Fibroblast of the aortic adventitia (primary cell): ENCODE measurements at places on chromosomes 3 and 15. TPM values are rescaled to one million over a fixed set of nuclear protein-coding genes. Genes with fewer than 3 reads are reported as not detected.

The CISH gene
- 0.98 and 1.4 TPM in 2 replicates for total RNA-seq

The CLRN1 gene
- total RNA-seq: not detected in 2 replicates

- no peak for DNase-seq
Observed at GRCh38 chr3:97839944-97840343, 18.1 kb downstream of the CRYBG3 start.

DNA sequence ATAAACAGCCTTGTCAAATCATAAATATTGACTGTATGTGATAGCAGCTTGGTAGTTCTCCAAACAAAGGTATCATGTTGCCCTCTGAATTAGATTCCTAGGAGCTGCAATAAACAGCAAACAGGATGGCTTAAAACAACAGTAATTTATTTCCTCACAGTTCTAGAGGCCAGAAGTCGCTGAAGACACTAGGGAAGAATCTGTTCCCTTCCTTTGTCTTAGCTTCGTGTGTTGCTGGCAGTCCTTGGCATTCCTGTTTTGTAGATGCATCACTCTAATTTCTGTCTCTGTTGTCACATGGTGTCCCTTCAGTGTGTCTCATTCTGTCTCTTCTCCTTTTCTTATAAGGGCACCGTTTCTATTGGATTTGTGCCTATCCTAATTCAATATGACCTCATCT is 679.3 kb downstream of the OTOL1 start:
- no peak for DNase-seq

The NANOGP8 gene
- total RNA-seq: 0.81 TPM in 1 of 2 replicates, not detected in the other

The PARP15 gene
- 0.72 and 0.82 TPM in 2 replicates for total RNA-seq

GRCh38 chr3:45479621-45480035 is 91.3 kb downstream of the LARS2 start:
- peak; percentile 86 for DNase-seq

The KBTBD13 gene
- total RNA-seq: not detected in 2 replicates

The IMPG2 gene
- 0.45 and 0.65 TPM in 2 replicates for total RNA-seq

The CCR3 gene
- total RNA-seq: not detected in 2 replicates

GRCh38 chr3:28028554-28028953 is 212.9 kb upstream of the CMC1 start:
- no peak for DNase-seq

DNA sequence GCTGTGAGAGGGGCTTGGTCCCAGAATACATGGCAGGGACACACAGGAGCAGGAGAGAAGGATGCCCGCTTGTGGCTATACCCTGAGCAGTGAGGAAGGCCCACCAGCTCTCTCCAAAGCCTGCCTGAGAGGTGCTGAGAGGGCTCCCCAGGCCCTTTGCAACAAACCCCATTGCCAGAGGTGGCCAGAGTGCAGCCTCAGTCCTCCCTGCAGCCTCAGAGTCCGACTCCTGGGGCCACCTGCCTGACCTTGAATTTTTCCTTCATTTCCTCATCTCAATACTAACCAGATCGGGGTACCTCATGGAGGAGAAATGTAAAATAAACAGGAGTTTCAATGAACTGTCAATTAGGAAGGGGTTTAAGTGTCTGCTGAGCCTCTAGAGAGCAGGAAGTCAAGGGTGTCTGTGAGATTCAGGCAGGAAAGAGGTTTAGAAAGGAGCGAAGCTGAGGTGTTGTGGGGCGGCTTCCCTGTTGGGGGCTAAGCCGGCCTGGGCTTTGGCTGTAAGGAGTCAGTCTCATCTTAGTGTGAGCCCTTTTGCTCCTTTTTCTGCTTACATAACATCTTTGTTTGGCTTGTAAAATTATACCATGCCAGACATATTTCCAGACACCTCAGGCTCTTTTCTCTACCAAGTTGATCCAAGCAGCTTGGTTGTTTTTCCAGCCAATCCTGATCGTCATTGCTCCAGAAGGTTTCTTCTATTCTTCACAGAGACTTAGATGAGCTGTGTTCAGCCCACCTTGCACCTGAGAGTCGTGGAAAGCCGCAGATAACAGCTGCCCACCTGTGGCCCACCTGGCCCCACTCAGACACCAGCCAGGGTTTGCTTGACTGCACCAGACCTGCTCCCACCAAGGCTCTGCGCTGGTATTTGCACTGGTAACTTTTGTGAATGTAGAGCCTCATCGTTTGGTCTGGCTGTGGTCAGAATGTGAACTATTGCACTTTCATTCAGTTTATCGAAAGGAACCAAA is 36.7 kb downstream of the CMTM7 start:
- no peak for DNase-seq

The SLC27A2 gene
- total RNA-seq: not detected in 2 replicates

DNA sequence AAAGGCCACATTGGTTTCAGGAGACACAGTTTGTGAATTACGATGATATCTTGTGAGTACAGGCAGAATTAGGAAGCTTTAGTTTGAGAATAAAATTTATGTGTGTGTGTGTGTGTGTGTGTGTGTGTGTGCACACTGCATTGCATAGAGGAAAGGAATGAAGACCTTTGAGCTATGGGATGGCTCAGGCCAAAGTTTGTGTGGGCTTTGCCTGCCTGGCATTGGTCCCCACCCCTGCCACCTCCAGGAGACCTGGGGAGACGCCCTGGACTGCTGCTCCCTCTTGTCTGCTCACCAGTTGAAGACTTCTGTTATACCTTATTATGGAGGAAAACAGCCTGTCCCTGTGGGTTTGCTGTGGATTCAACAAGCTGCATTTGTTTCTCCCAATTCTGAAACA is 37.2 kb downstream of the TIGIT start:
- no peak for DNase-seq

The TUBGCP4 gene
- total RNA-seq: 7.1 and 10.7 TPM in 2 replicates

GRCh38 chr15:85044251-85044853 is 62.7 kb downstream of the PDE8A start:
- DNase-seq: peak; percentile 83

The RTF1 gene
- total RNA-seq: 29.5 and 29.6 TPM in 2 replicates

GRCh38 chr3:170599091-170599490 is 13.2 kb upstream of the SLC7A14 start:
- no peak for DNase-seq

DNA sequence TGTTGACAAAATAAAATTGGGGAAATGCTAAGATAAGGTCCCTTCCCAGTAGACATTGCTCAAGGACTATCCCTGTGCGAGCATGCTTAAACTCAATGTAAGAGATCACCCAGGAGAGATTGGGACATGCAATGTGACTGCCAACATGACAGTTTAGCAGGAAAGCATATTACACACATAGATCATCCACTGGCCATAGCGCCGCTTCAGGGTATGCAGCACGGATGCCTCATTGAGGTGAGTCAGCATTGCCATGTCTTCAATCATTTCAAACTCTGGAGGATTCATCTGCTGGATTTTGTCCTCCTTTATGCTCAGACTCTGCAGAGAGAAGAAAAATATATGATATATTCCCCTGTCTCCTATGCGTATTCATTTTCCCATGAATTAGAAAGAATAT is 8.9 kb downstream of the MYH15 start:
- no peak for DNase-seq

GRCh38 chr3:186318135-186318534 is 43.9 kb downstream of the DGKG start:
- DNase-seq: peak; percentile 10

DNA sequence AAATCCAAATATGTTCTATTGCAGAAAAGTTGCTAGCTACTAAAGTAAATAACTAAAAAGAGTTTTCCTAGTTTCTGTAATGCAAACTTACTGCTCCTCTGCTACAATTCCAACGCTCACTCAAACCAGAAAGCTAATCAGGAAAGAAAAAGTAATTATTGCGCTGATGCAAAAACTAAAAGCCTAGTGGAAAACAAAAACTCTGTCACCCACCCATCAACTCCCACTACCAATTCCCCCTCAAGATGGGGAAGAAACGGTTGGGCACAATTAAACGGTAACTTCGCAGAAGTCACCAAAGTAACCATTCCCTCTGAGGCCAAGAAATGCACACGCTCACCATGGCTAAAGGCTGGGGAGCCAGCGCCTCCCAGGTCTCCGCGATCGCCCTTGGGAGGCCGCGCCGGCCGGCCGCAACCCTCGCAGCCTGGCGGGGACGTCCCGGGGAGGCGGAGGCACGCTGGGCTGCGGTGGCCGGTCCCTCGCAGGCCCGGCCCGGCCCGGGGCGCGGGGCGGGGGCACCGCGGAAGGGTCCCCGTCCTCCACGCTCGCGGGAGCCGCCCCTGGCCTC is 684 bp downstream of the SLTM start:
- peak; percentile 23 for DNase-seq

- no peak for DNase-seq
Observed at GRCh38 chr15:39508536-39508935, 72.3 kb upstream of the THBS1 start.

The DNAH12 gene
- total RNA-seq: 0.09 and 0.25 TPM in 2 replicates

The CLEC3B gene
- total RNA-seq: 10.5 and 12.4 TPM in 2 replicates

The LMAN1L gene
- total RNA-seq: not detected in 2 replicates

The ACKR4 gene
- total RNA-seq: 11.4 and 175 TPM in 2 replicates

- DNase-seq: no peak
Observed at GRCh38 chr15:69813881-69814280, 283.8 kb downstream of the TLE3 start.

GRCh38 chr15:80203361-80203885 is 48.6 kb downstream of the CTXND1 start:
- DNase-seq: no peak

The SLC28A1 gene
- not detected in 2 replicates for total RNA-seq

- no peak for DNase-seq
Observed at GRCh38 chr3:142960322-142960850, 3.1 kb downstream of the PAQR9 start.

DNA sequence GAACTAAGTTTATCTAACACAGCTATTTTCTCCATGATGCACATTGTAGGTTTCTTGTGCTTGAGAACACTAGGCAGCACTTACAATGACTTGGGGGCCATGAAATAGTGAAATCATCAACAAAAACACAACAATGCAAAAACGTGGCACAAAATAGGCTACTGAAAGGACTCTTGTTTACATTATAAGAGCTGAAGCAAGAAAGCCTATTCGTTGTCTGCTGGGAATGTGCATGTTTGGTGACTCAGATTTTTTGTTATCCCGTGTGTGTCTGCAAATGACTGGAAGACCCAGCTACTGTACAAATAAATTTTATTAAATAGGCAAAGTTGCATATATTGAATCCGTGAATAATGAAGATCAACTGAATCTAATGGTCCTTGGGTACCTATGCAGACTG is 85.0 kb downstream of the TCF12 start:
- DNase-seq: peak; percentile 46

DNA sequence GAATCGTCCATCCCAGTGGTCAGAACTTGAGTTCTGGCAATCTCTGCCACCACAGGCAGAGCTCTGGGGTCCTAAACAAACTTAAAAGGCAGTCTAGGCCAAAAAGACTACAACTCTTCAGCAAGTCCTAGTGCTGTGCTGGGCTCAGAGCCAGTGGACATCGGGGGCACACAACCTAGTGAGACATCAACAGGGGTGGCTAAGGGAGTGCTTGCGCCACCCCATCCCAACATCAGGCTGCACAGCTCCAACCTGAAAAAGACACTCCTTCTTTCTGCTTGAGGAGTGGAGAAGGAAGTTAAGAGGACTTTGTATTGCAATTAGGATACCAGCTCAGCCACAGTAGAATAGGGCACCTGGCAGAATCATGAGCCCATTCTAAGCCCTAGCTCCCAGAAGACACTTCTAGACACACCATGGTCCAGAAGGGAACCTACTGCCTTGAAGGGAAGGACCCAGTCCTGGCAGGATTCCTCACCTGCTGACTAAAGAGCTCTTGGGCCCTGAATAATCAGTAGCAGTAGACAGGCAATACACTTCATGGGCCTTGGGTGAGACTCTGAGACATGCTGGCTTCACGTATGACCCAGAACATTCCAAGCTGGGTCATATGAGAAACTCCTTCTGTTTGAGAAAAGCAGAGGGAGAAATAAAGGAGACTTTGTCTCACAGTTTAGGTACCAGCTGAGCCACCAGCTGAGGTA is 72.0 kb downstream of the TFDP2 start:
- DNase-seq: no peak

DNA sequence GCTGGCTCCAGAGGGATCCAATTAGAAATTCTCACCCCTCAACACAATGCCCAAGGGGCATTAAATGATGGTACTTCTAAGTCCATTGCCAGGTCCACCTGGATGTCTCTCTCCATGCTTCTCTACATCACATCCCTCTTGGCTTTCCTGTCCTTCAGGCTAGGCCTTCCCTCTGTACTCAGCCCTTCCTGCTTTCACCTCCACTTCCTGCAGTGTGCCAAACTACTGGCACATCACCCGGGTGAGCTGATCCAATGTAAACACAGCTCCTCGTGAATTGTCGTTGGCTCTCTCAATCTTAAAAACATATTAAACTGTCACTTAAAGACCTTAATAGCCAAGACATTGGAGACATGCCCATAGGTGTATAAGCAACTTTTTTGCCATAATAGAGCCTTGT is 4.0 kb downstream of the LMCD1 start:
- no peak for DNase-seq

DNA sequence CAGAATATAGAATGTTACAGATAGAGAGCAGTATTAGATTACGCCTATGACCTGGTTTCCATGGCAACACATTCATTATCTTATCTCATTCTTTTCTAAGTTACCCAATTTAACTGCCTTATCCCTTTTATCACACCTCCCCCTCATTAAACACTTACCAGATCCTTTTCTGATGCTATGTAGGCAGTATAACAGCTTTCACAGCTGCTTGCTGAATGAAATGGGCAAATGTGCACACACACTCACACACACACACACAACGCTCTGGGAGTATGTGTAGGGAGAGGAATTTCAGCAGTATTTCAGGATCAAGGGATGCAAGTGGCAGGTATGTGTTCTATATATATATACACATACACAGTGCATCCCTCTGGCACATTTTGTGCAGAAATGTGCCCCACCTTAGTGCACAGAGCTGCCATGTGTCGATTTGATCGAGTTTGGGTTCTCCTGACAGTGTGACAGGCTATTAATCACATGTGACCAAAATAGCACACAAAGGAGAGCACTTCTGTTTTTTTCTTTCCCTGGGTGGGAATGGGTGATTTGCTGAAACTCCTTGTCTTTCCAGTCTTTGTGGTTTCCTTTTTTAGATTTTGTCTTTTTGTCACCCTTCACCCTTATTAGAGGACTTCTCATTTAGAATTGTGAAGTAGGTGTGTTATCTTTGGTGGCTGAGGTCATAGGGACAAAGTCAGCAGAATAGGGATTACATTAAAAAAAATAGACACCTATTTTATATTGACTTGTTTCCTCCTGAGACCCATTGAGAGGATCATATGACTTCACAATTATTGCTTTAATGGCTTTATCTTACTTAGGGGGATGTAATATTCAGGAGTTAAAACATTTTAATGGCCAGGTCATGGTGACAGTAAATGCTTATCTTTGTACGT is 553.7 kb downstream of the PDCD6IP start:
- no peak for DNase-seq

GRCh38 chr3:60217156-60217911 is 1033.9 kb downstream of the FHIT start:
- DNase-seq: no peak

The LNP1 gene
- total RNA-seq: 3.0 and 11.0 TPM in 2 replicates

The WDR49 gene
- under 0.01 and 0.08 TPM in 2 replicates for total RNA-seq

DNA sequence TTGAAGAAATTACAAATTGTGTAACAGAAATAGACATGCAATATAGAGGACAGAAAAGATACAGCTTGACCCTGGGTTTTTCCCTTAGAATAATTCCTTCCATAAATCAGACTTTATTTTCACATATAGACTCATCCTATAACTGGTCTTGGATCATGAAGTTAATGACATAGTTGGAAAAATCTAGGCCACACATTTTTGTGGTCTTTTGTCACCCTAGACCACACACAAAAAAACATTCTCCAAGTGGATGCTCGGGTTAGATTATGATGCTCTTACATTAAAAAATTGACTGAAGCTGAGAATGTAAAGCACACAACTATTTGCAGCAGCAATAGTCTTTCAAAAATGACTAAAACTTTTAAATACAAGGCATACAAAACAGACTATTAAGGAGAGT is 7.5 kb upstream of the PLA2G4D start:
- no peak for DNase-seq
